Mammary epithelial cell (primary cell): ENCODE measurements at places on chromosomes 3 and 15. TPM values are rescaled to one million over a fixed set of nuclear protein-coding genes. Genes with fewer than 3 reads are reported as not detected.

TICRR gene
- total RNA-seq, result 0.67 TPM

SEMA4B gene
- 51.5 and 108 TPM in 2 replicates for total RNA-seq

LRRIQ4 gene
- not detected in 2 replicates for total RNA-seq

GRK7 gene
- not detected in 2 replicates for total RNA-seq

ANKRD34C gene
- not detected in 2 replicates for total RNA-seq

CHRNA7 gene
- not detected in 2 replicates for total RNA-seq

APPL1 gene
- total RNA-seq, result 27.5 and 34.7 TPM in 2 replicates

FBXO40 gene
- total RNA-seq, result not detected in 2 replicates

PXYLP1 gene
- 2.5 and 4.0 TPM in 2 replicates for total RNA-seq

HIGD2B gene
- not detected in 2 replicates for total RNA-seq

GPR176 gene
- 20.7 TPM for total RNA-seq

CDHR4 gene
- total RNA-seq, result 0.40 TPM in 1 of 2 replicates, not detected in the other

SI gene
- total RNA-seq, result not detected

WNT5A gene
- 4.1 and 7.2 TPM in 2 replicates for total RNA-seq

C3orf22 gene
- total RNA-seq, result not detected

CCR3 gene
- 0.19 TPM in 1 of 2 replicates, not detected in the other for total RNA-seq

PRR20G gene
- total RNA-seq, result not detected in 2 replicates

KCNAB1 gene
- total RNA-seq, result 0.71 and 0.80 TPM in 2 replicates

USP50 gene
- total RNA-seq, result not detected in 2 replicates

CPLX3 gene
- total RNA-seq, result not detected

ATP2B2 gene
- not detected in 2 replicates for total RNA-seq

GYG1 gene
- total RNA-seq, result 21.7 and 23.5 TPM in 2 replicates

NT5DC2 gene
- total RNA-seq, result 36.7 TPM

RABL3 gene
- total RNA-seq, result 19.3 and 21.4 TPM in 2 replicates

RAB11A gene
- total RNA-seq, result 181 and 215 TPM in 2 replicates

CDAN1 gene
- total RNA-seq, result 7.5 TPM

PPM1L gene
- 0.96 and 1.1 TPM in 2 replicates for total RNA-seq

RYR3 gene
- under 0.01 TPM for total RNA-seq

SOX2 gene
- total RNA-seq, result not detected in 2 replicates

CDV3 gene
- 199 and 231 TPM in 2 replicates for total RNA-seq

CCR9 gene
- total RNA-seq, result not detected

PCSK6 gene
- 6.1 and 10.6 TPM in 2 replicates for total RNA-seq

SKOR1 gene
- total RNA-seq, result 0.27 TPM in 1 of 2 replicates, not detected in the other

CADM2 gene
- total RNA-seq, result not detected in 2 replicates

IP6K2 gene
- total RNA-seq, result 62.7 TPM

ASB14 gene
- total RNA-seq, result not detected in 2 replicates

EXD1 gene
- total RNA-seq, result not detected

FHIT gene
- total RNA-seq, result 6.3 TPM

C3orf85 gene
- total RNA-seq, result not detected

HTR3E gene
- total RNA-seq, result not detected

ST3GAL6 gene
- 3.5 and 5.8 TPM in 2 replicates for total RNA-seq

GATA2 gene
- total RNA-seq, result not detected

CPN2 gene
- not detected in 2 replicates for total RNA-seq

TMCC1 gene
- 28.2 and 32.6 TPM in 2 replicates for total RNA-seq

CD276 gene
- total RNA-seq, result 58.7 and 110 TPM in 2 replicates

FGD5 gene
- total RNA-seq, result not detected in 2 replicates

TLR9 gene
- total RNA-seq, result not detected

TMOD2 gene
- 14.8 TPM for total RNA-seq

TCAIM gene
- total RNA-seq, result 21.7 TPM

ADPRH gene
- total RNA-seq, result 9.5 TPM

GANC gene
- 34.0 TPM for total RNA-seq

ITIH4 gene
- 2.1 and 5.6 TPM in 2 replicates for total RNA-seq
